ENCODE measurements at places on chromosomes 3 and 15.

DNA sequence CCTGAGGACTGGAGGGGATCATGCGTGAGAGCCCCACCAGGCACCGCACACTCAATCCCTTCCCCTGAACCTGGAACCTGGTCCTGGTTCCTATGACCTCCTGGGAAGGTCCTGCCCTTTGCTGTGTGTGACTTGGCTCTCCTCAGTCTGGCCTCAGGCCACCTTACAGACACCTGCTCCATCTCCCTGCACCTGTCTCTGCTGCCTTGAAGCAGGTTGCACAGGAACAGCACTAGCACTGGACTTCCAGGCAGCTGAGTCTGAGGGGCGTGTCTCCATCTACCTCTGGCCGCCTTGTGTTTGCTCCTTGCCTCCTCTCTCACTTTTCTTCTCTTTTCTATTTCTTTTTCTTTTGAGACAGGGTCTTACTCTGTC lies 15.4 kb downstream of the PSTPIP1 start:
- no peak for DNase-seq

- no peak for DNase-seq
Observed at GRCh38 chr3:177883957-177884356, 652.3 kb upstream of the KCNMB2 start.

GRCh38 chr15:62606376-62607113 lies 436.0 kb upstream of the TPM1 start:
- DNase-seq: peak; percentile 99

- DNase-seq: peak; percentile 4
Observed at GRCh38 chr3:4852780-4853748, 126.2 kb upstream of the BHLHE40 start.

- peak; percentile 68 for DNase-seq
Observed at GRCh38 chr3:99532246-99532645, 106.1 kb upstream of the COL8A1 start.

- DNase-seq: peak; percentile 79
Observed at GRCh38 chr3:63353383-63353782, 75.3 kb downstream of the SYNPR start.

DNA sequence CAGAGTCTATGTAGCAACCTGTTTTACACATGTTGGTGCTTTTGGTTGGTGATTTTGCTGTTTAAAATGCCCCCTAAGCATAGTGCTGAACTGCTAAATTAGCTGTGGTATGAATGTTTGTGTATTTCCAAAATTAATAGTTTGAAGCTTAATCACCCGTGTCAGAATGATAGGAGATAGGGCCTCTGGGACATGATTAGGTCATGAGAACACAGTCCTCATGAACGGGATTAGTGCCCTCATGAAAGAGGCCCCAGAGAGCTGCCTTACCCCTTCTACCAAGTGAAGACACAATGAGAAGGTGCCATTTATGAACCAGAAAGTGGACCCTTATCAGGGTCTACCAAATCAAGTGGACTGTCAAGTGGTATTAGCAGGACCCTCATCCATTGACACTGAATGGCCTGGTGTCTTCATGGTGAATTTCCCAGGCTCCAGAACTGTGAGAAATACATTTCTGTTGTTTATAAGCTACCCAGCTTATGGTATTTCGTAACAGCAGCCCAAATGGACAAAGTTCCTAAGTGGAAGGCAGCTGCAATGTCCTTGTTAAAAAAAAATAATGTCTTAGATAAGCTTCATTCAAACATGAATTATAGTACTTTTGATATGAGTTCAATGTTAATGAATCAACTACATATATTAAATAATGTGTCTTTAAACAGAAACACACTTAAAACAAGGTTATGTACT lies 37.7 kb upstream of the FRMD4B start:
- no peak for DNase-seq

- DNase-seq: no peak
Observed at GRCh38 chr3:70000028-70000410, 486 bp downstream of the SAMMSON start.

GRCh38 chr15:72968531-72968922 lies 83.7 kb upstream of the NEO1 start:
- no peak for DNase-seq

- no peak for DNase-seq
Observed at GRCh38 chr3:108100906-108101660, 10.3 kb upstream of the CD47 start.
